ENCODE measurements at places on chromosomes 11 and 22. TPM values are rescaled to one million over a fixed set of nuclear protein-coding genes. Genes with fewer than 3 reads are reported as not detected.

DNA sequence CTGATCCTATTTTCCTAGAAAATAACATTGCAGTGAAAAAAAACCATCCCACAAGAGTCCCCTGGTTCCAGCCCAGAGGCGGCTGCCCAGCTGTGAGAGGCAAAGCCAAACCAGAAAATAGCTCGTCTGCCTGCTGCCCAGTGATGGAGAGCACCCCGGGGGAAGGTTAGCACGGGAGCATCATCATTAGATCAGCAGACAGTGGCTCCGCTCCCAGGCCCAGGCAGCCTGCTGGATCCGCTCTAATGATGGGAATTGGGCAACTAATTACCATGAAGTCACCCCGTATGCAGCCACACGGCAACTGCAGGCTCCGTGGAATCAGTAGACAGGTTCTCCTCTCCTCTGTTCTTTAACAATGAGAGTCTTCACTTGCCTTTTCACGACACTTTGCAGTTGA lies 17.1 kb upstream of the B3GAT1 start:
- DNase-seq: no peak

DNA sequence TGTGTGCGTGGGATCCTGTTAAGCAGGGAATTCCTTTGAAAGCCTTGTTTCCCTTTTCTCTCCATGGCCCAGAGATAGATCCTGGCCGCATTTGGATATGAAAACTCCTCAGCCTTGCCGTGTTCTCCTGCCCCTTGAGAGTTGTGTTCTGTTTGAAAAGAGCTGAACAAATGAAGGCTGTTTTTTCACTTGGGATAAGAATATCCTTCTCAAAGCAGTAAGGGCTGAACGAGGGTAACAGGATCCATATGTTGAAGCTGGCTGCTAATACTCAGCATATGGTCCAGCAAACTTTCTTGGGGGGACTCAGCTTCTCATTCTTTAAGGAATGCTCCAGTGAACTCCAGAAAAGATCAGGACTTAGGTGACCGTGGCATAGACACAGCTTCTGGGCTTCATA lies 114.5 kb upstream of the TTC12 start:
- DNase-seq: peak; percentile 54

OR8D4 gene
- 2.4 TPM for total RNA-seq

TENM4 gene
- 16.9 TPM for total RNA-seq

- no peak for DNase-seq
Observed at GRCh38 chr11:28981381-28981780, 873.2 kb downstream of the METTL15 start.

MUC2 gene
- under 0.01 TPM for total RNA-seq

- DNase-seq: peak; percentile 28
Observed at GRCh38 chr11:118175031-118175992, 1.1 kb downstream of the SCN2B start.

GRCh38 chr11:122344215-122344614 lies 228.2 kb upstream of the BLID start:
- DNase-seq: peak; percentile 95

GRCh38 chr11:118627566-118627965 lies 20.2 kb downstream of the PHLDB1 start:
- DNase-seq: no peak

- DNase-seq: peak; percentile 84
Observed at GRCh38 chr11:61774411-61774810, 18.0 kb downstream of the TMEM258 start.
